Trophoblast cell (in vitro differentiated cells and primary cell): ENCODE measurements at places on chromosomes 16 and 17.
A peak's percentile ranks its signal among the peaks of the same experiment; 100 is the strongest.

DNA sequence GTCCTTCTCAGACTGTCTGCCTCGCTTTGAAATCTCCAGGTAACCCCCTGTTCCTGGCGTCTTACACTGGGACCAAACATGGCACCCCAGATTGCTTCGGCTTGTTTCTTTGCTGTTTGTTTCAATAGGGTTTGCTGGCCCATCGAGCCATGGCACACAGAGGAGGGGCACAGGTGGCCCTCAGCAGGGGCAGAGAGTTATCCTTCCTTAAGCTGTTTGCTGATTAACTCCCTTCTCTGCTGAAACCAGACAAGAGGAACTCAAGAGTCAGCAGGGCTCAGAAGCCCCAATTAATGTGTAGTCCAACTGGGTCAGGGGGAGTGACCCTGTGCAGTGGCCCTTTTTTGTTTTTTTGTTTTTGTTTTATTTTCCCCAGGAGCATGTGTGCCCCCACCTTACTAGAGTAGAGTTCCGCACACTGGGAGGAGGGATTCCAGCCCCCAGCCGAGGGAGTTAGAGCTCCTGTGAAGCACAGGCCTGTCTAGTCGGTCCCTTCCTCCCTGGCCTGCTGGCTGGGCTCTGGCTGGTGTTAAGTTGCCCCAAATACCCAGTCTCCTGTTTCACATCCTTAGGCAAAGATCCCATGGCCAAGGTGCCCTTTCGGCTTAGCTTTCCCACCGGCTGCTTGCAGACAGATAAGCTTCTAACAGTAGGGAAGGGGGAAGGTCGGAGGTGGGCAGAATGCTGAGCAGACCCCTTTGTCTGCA is 39.3 kb downstream of the YPEL2 start:
- no peak for DNase-seq

- no peak for DNase-seq
Observed at GRCh38 chr16:78749745-78750268, 650.4 kb downstream of the WWOX start.

GRCh38 chr16:53892155-53892554 is 188.2 kb downstream of the FTO start:
- DNase-seq: peak; percentile 29

- DNase-seq: no peak
Observed at GRCh38 chr16:3608069-3608468, 3.3 kb downstream of the SLX4 start.

DNA sequence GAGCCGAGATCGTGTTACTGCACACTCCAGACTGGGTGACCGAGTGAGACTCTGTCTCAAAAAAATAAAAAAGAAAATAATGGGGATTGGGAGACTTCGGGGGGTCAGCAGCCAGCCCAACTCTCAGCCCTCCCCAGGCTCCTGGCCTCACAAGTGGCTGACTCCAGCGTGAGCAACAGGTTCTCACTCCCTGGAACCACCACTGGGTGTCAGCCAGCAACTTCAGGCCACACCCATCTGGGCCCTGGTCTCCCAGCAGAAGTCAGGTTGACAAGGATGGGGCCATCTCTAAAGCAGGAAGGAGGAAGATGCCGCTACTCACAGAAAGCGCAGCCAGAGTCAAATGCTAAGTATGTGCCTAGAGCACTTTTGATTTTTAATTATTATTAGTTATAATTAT is 139.4 kb downstream of the C16orf78 start:
- no peak for DNase-seq

- DNase-seq: peak; percentile 99
Observed at GRCh38 chr17:63773272-63774140, at the start of gene CCDC47. TSS of gene CCDC47 (minus strand) at chr17:63773597. CDS start at chr17:63766175, 7,422 bp downstream.

GRCh38 chr16:269061-269796 is 6.5 kb downstream of the RGS11 start:
- DNase-seq: no peak

GRCh38 chr16:9049241-9049640 is 42.2 kb upstream of the HAPSTR1 start:
- DNase-seq: no peak

DNA sequence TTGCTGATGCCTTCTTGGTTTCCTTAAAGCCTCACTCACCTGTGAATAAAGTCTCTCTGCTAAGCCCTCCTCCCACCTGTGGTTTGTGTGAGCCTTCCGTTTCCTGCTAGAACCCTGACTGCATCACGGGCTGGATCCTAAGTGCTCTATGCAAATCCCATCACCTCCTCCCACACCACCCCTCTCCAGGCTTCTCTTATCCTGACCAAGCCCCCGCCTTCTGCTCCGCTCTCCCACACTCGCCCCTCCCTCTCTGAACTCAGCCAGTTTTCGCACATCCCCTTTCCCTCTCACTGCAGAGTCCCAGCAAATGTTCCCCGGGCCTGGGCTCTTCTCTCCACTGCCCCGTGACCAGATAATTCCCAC is 51.8 kb downstream of the PIMREG start:
- DNase-seq: no peak

DNA sequence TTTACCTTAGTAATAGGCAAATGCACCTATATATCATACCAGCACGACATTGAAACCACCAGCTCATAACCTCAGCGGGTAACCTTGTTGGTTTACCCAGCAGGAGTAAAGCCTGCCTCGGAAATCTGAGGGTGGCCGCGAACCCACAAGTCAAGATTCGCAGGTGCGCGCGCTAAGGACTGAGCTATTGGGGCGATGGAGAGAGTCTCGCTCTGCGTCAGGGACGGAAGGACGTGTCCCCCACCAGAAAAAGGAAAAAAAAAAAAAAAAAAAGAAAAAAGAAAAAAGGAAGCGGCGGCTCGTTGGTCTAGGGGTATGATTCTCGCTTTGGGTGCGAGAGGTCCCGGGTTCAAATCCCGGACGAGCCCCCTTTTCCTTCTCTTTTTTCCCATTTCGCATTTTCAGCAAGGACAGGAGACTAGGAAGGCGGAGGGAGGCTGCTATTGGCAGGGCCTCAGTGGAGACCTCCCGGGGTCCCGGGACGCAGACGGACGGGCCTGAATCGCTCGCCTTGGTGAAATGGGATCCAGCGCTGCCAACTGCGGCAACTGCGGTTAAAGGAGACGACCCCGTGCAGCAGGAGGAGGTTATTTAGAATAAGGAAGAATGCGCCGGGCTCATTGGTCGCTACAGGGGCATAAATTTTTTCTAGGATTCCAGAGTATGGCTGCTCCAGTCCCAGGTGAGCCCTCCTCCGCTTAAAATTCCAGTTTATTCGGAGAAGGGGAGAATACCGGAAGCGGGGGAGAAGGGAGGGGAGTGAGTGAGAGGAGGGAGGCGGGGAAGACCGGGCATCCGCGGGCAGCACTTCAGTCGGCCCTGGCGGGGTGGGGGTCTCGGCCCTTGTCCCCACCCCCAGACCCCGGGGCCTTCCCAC is at the start of gene OR1F1:
Gene OR1F1 (plus strand): TSS at position 407 of the 877 bp plus-strand sequence.
- DNase-seq: peak; percentile 73

GRCh38 chr17:82400206-82400605 is 17.9 kb upstream of the HEXD start:
- no peak for DNase-seq

- DNase-seq: no peak
Observed at GRCh38 chr17:67717192-67717623, 528 bp upstream of the NOL11 start.

- peak; percentile 35 for DNase-seq
Observed at GRCh38 chr16:81004646-81005353, 1.9 kb downstream of the CMC2 start.

- no peak for DNase-seq
Observed at GRCh38 chr16:87426423-87427215, 34.5 kb downstream of the MAP1LC3B start.

DNA sequence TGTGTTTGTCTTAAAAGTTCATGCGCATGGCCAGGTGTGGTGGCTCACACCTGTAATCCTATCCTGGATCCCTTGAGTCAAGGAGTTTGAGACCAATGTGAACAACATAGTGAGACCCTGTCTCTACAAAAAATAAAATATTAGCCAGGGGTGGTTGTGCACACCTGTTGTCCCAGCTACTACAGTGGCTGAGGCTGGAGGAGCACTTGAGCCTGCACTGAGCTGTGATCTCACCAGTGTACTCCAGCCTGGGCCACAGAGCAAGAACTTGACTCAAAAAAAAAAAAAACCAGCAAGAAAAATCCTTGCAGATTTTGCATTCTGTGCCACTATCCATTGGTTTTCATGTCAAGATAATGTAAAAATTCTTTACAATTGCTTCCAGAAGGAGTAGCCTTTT is 8.2 kb downstream of the KSR1 start:
- no peak for DNase-seq

- DNase-seq: peak; percentile 21
Observed at GRCh38 chr16:86562356-86562755, 4.3 kb upstream of the FOXC2 start.

DNA sequence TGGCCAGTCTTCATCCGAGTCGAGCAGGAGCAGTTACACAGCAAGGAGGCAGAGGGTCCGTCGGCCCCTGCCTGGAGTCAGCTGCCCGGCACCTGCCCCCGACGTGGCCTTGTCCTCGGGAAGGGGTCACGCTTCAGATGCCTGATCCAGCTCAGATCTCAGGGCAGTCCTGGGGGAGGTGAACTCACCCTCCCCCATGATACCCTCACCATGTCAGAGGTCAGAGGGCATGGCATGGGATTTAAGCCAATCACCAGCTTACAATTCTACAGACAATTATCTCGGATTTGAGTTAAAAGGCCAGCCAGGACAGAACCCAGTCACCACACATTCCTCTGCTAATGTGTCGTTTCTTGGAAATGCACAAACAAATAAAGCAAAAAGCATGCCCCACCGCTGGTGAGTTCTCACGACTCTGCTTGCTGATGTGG is 211.3 kb downstream of the FOXL1 start:
- DNase-seq: no peak

DNA sequence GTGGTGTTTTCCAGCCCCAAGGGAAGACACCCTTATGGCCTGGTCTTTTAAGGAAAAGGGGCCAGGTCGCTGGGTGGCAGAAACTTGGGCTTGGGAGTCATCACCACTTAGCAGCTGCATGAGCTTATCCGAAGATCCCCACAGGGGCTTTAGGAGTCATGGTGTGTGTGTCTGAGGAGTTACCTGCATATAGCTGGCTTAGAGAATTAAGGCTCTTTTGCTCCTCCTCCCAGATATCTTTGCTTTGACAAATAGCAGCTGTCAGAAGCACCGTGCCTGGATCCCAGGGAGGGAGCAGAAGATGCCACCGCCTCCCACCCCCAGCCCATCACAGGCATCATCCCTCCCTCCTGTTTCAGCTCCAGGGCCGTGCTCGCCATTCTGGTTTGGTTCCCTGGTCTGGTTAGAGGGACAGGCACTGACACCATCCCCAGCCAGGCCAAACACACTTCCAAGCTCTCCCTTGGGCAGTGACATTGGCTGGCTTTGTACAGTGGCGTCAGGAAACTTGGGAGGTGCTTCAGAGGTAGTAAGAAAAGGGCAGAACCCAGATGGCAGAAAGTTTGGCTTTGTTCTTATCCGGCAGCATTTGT is 17.4 kb downstream of the LDHD start:
- no peak for DNase-seq

DNA sequence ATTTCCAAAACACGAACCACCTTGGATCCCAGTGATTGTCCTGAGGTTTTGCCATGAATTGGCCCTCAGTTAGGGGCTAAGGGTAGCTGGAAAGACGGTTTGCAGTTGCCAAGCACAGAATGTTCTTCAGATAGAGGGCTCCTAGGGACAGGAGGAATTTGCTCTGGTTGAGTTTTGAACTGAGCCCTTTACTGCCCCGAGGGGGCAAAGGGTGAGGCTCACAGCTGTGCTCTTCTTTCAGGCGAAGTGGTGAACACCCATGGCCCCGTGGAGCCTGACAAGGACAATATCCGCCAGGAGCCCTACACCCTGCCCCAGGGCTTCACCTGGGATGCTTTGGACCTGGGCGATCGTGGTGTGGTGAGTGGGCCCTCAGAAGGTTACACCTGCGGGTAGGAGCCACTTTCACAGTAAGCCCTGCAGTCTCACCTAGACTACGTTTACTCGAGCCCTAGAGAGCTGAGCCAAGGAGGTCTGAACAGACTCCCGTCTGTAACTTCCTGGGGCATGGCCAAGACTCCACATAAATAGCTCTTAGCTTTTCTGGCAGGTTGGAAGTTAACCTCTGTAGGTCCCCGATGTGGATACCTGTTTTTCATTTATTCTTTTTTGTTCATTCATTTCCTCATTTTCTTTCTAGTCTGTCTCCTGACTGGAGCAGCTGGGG is 32.5 kb downstream of the NMT1 start:
- peak; percentile 49 for DNase-seq

DNA sequence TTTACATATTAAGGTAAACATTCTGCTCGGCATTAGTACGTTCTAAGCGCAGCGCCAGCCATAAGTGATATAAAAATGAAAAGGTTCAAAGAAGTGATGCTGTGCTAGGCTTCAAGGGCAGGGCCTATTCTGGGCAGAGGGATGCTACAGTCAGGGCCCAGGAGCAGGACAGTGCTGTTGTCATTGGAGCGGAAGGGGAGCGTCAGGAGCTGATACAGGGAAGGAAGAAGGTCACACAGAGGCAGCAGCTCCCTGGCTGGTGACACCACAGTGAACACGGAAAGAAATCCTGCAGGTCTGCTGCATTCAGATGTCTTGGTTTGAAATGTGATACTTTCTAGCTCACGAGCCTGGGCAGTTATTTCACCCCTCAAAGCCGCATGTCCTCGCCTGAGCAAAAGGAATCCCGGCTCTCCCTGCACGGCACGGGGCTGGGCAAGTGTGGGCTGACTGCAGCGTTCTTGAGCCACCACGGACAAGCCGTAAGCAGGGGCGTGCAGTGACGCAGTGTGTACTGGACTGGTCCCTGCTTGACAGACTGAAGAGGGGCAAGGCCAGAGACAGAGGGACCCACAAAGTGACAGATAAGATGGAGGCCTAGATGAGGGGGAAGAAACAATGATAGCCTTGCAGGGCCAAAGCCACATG is 41.1 kb downstream of the ZCCHC14 start:
- DNase-seq: no peak

DNA sequence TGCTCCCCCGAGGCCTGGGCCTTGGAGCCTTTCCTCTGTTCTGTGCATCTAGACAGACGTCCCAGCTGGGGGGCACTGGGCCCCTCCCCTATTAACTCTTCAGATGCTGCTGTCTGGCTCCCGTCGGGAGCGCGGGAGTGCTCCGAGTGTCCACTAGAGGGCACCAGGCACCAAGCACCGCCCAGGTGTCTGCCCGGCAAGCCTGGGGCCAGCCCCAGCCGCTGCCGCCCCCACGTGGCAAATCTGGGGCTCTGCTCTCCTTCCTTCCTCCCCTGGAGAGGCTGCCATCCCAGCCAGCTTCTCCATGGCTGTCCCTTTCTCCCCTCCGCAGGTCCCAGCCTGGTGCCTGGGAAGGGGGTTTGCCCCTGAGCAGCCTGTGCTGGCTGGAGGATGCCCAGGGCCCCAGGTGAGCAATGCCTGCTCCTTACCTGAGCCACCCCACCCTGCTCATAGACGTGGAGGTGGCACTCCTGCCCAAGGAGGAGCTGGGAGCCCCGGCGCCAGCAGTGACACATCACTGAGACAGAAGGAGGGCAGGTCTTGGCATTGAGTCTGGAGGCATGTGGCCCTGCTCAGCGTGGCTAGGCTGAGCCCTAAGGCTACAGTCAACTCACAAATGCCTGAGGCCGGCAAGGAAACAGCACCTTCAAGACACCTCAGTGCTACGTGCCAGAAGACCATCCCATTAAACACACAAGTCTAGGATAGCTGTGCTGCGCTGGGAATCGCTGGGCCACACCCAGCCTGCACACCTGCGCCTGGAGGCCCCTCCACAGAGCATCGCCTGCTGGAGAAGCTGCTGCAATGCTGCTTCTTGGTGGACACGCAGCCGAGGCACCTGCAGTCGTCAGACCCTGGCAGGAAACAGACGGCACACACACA is 19.7 kb downstream of the TMEM235 start:
- peak; percentile 86 for DNase-seq
